ENCODE measurements at places on chromosomes 7 and 10. TPM values are rescaled to one million over a fixed set of nuclear protein-coding genes. Genes with fewer than 3 reads are reported as not detected.

LRIT1 gene
- total RNA-seq = not detected

CDK5 gene
- total RNA-seq = 0.87 TPM

OR2AE1 gene
- total RNA-seq = not detected

PTPRN2 gene
- total RNA-seq = 35.8 TPM

PALS2 gene
- total RNA-seq = 18.1 TPM

ZNF248 gene
- 11.6 TPM for total RNA-seq

DPP6 gene
- total RNA-seq = 9.2 TPM

PALD1 gene
- 4.3 TPM for total RNA-seq

MMP21 gene
- total RNA-seq = not detected

GRCh38 chr7:113137241-113137640 lies 18.9 kb upstream of the SMIM30 start:
- DNase-seq = no peak

DNA sequence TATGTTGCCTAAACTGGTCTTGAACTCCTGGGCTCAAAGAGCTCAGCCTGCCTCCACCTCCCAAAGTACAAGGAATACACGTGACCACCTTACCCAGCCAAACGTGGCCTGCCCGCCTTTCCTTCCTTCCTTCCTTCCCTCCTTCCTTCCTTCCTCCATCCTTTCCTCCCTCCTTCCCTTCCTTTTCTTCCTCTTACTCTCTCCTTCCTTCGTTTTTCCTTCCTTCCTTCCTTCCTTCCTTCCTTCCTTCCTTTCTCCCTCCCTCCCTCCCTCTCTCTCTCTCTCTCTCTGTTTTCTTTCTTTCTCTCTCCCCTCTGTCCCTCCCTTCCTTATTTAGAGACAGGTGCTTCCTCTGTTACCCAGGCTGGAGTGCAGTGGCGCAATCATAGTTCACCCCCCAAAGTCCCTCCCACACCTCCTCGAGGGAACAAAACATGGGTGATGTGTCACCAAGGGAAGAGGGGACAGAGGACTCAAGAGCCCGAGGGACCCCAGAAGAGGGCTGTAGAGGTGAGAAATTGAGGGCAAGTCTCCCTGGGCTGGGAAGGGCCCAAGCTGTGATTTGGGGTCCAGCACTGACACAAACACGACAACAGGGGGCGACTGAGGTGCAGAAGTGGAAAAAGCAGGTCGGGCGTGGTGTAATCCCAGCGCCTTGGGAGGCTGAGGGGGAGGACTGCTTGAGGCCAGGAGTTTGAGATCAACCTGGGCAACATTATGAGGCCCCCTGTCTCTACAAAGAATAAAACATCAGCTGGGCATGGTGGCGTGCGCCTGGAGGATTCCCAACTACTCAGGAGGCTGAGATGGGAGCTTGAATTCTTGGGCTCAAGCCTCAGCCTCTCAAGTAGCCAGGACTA lies 28.1 kb downstream of the EPHB4 start:
- DNase-seq = peak; percentile 86

- no peak for DNase-seq
These were observed 40.7 kb upstream of the ZMIZ1 start for GRCh38 chr10:79028056-79028430.

DNA sequence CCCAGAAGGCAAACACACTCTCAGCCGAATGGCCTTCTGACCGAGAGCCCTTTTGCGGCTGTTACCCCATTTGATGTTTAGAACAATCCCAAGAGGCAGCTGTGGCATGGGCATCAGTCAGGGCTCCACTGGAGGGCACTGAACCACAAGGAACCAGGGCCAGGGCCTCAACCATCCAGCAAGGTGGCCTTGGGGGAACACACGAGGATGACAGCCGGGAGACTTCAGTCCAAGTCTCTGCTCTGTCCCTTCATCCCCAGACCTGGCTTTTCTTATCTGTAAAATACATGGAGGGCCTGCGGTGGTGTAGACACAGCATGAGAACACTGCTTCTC lies 63.6 kb upstream of the INSIG1 start:
- no peak for DNase-seq

GRCh38 chr7:99667179-99667578 lies 12.6 kb downstream of the CYP3A5 start:
- no peak for DNase-seq

DNA sequence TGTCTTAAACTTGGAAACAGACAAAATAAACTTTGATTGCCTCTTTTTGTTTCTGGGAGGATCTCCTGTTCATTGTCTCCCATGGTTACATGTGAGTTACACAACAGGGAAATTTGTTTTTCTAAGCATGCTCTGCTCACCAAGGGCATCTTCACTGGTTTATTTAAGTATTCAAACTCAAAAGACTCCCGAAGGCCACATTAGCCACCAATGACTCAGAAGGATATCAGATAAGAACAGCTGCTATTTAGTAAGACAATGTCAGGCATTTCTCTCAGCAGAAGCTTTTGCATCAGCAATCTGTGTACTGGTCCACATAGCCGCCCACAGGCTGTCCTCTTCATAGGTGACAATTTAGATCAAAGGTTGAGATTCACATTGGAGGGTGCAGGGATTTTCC lies 19.3 kb downstream of the OR6B1 start:
- DNase-seq = peak; percentile 26

DNA sequence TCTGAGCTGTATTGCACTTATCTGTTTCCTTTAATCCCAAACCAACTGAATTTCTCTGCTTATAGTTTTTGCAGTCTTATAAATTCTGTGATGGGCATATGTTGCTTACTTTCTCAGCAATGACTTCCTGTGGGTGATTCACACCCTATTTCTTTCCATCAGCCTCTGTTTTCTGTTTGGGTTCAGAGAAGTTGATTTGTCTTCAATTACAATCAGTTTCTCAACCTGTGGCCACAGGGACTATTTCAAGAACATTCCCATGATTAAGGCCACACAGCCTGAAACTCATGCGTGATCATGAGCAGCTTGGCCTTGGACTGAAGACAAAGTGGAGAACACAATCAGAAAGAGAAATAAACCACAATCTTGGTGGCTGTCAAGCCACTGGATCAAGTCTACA lies 1174.6 kb upstream of the C7orf33 start:
- no peak for DNase-seq

DNA sequence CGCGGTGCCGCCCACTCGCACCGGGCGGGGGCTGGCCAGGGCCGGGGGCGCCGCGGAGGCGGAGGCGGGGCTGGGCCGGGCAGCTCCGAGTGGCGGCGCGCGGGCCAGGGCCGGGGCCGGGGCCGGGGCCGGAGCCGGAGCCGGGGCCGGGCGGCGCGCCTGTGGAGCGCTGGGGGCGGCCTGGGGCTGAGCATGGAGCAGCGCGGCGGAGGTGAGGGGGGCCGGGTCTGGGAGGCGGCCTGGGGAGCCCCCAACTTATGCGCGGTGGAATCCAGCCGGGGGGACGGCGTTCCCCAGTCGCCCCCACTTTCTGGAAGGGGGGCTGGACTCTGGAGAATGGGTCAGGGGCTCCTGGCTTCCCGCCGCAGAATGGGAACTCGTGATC lies at the start of gene LZTS2:
Gene LZTS2 (plus strand): TSS at position 67 of the 385 bp plus-strand sequence. CDS start 2,731 bp downstream, outside the sequence.
- DNase-seq = no peak

- no peak for DNase-seq
These were observed 232.1 kb downstream of the IMMP2L start for GRCh38 chr7:111330235-111330523.

DNA sequence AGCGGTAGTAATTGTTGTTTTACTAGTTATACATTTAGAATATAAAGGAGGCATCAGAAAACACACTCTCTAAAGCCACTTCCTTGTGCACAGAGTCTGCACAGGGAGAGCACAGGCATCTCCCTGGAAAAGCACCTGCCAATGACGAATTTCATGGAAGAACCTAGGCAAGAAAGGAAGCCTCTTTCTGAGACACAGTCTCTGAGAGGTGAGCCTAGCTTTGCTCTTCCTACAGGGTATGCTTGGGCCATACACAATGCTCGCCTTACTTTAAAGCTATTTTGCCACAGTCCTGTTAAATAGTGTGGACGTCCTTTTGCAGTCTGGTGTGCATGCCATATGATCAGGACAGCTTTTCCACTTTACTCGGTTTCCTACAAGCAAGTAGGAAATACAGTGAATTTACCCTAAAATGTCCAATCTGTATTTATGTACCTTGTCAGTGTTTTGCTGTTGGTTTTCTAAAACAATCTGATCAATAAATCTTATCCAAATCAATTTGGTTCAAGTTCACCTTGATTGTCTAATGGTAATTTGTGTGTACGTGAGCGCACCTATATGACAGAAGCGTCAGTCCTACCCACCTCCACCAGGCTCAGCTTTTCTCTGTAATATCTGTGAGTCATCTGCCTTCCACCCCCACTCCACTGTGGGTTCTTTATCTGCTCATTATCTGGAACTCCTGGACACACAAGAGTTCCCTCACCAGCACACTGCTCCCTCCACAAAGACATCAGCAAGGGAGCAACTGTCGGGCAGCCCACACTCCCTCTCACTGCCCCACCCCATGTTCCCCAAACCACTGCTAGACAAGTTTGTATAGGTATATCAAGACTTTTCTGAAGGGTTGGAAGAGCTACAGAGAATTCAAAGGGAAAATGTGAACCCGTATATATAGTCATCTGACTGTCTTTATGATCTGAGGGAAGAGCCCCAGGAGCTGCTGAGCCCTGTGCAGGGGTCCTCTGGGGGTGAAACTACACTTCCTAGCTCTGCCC lies 65.2 kb downstream of the KLHDC10 start:
- no peak for DNase-seq

DNA sequence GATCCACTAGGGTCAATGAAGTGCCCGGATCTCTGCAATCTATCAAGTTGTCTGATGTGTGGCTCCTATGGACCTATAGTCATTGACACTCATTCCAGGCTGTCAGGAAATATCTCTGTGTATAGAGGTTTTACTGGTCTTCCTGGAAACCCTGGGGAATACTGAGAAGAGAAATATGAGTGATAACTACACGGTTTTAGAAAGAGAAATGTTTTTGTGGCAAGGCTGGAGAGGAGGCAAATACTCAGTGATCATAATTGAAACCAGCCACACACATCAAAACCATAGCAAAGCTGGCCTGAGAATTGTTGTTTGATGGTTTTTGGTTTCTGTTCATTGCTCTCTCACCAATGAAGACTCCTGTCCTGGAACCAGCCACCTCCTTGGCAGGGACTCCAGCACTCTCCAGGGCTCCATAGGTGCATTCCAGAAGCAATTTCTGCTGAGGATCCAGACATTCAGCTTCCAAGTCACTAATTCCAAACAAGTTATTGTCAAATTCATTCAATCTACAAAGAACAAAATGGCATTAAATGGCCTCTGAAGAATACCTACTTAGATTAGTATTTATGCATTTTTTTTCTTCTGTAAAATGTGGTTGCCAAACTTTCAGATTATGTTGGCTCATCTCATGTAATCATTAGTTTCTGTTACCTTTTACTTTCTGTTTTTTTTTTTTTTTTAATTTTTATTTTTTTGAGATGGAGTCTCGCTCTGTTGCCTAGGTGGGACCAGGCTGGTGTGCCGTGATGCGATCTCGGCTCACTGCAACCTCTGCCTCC lies 108.6 kb upstream of the ABI1 start:
- no peak for DNase-seq

GRCh38 chr10:21849607-21850006 lies 153.9 kb downstream of the DNAJC1 start:
- no peak for DNase-seq

DNA sequence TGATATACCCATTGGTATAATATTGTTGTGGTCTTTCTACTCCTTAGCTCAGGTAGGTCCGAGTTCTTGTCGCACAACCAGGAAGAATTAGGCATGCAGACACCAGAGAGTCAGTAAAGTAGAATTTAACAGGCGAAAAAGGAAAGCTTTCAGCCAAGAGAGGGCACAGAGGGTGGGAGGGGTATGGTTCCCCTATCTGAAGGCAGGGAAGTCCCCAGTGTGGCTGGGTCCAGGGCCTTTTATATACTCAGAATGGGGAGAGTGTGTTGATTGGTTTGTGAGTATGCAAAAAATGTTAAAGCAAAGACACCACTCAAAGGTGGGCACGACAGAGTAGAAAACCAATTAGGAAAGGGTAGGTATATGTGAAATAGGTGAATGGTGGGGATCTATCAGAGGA lies 53.9 kb downstream of the IMMP2L start:
- DNase-seq = no peak

DNA sequence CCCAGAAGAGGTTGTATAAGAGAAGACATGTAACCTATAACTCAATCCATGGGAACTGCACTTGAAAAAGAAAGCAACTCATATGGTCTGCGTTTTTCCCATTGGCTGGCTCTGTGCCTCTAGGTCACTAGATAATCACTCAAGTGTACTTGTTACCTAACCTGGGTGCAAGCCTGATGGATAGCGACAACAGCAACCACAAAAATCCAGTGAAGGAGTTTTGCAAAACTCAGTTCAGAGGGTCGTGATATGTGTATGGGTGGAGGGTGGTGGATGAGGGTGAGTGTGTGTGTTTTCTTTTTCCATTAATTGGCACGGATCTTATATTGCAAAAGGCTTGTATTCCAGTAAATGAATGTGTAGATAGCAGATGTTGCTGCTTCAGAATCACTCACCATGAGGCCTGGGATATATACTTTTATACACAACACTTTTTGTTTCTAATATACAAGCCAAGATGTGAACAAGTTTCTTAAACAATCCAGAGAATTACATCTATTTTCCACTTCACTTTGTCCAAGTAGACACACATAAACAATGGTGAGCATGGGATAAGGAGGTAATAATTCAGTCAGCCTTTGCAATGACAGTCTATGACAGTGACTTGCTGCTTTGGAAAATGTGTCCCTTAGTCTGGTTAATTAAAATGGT lies 286.9 kb upstream of the DKK1 start:
- no peak for DNase-seq

DNA sequence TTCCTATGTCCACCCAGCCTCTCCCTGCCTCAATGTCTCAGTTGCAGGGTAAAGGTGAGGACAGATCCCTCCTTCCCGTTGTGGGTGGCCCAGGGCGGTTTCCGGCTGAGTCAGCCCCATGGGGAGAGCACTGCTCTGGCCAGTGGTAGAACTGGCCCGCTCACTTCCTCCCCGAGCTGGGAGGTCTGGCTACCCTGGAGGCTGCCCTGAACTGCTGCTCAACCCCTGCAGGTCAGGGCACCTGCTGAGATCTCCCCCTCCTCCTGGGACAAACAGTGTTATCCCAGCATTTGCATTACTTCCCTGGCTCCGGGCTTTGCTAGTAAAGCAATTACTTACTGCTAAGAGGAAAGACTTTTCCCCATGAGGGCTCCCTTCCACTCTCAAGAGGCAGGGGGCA lies 21.4 kb upstream of the IMPDH1 start:
- peak; percentile 55 for DNase-seq

GRCh38 chr7:33933611-33934281 lies 28.4 kb downstream of the BMPER start:
- DNase-seq = no peak

GRCh38 chr7:48147078-48147591 lies 24.1 kb upstream of the ABCA13 start:
- no peak for DNase-seq

DNA sequence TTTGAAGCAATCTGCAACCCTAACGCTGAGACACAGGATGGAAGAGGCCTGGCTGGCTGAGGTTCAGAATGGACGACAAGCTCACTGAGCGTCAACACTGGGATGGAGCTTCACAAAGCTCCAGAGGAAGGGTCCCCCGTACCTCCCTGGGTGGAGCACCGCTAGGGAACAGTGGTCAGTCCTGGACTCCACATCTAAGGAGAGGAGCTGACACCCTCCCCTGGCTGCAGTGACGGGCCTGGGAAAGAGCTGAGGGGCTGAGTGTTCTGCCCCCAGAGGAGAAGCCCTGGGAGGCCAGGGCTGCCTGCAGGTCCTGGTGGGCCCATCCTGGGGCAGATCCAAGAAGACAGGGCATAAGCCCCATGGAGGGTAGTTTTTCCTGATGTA lies 146.2 kb downstream of the ARHGAP22 start:
- DNase-seq = no peak

GRCh38 chr10:2733278-2733963 lies 333.9 kb upstream of the PFKP start:
- DNase-seq = no peak
